Right kidney (tissue), 9 donors: ENCODE measurements at places on chromosomes 3 and 15.

DNA sequence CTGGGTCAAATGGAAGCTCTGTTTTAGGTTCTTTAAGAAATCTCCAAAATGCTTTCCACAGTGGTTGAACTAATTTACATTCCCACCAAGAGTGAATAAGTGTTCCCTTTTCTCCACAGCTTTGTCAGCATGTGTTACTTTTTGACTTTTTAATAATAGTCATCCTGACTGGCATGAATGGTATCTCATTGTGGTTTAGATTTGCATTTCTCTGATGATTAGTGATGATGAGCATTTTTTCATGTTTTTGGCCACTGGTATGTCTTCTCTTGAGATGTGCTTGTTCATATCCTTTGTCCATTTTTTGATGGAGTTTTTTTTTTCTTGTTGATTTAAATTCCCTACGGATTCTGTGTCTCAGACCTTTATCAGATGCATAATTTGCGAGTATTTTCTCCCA lies 745.0 kb upstream of the BCHE start:
- no peak for DNase-seq

DNA sequence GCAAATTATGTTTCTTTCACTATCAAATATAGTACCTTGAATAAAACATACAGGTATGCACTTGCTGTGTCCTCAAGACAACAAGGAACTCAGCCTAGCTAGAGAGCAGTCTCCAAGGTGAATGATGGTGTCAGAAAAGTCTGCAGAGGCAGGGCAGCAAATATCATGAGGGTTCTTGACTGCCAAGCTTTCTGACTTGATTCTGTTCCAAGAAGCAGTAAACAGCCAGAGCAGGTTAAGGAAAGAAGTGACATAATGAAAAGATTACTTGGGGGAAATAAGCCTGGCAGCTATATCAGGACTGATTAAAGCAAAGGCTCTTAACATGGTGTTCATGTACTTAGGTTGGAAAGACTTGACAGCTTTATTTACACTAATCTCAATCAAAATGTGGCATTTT lies 192.2 kb upstream of the GADL1 start:
- no peak for DNase-seq

- no peak for DNase-seq
Observed at GRCh38 chr3:14570864-14571263, 30.7 kb upstream of the GRIP2 start.

- DNase-seq = no peak
Observed at GRCh38 chr3:172189213-172189612, 149.8 kb downstream of the FNDC3B start.

DNA sequence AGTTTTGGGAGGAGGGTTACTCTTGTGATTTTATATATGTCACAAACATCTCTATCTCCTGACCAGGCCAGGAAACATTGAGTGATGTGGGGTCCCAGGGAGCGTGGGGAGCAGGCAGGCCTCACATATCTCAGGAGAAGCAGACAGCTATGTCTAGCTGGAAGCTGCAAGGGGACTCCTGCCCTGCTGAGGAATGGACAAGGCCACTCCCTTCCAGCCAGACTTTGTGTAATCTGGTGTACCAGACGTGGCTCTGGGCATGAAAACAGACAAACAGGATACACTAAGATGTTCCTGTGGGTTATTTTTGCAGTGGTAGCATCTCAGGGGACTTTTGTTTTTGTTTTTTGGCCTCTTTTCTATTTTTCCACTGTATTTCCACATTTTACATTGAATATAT lies 23.2 kb downstream of the CYP8B1 start:
- no peak for DNase-seq

DNA sequence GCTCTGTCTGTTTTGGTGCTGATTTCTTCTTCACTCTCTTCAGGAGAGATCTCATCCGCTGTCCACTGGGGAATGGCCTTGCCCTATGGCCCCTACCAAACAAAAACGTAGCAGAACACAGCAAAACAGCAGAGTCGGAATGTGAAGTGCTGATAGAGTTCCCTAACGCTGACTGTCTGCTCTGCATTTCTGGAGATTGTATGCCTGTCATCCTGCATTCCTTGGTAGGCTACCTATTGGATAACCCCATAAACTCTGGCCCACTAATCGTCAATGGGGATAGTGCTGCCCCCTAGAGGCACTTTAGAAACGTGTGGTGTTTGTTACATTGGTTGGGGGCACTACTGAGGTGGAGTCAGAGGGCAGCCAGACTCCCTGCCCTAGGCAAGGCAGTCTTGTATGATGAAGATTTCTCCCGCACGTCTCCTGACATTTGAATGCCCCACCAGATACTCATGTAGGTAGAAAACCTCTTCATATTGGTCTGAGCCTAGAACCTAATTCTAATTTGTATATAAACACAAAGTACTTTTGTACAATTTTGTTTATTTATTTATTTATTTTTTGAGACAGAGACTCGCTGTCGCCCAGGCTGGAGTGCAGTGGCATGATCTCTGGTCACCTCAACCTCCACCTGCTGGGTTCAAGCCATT lies 15.6 kb upstream of the MAGEF1 start:
- DNase-seq = peak; percentile 56

DNA sequence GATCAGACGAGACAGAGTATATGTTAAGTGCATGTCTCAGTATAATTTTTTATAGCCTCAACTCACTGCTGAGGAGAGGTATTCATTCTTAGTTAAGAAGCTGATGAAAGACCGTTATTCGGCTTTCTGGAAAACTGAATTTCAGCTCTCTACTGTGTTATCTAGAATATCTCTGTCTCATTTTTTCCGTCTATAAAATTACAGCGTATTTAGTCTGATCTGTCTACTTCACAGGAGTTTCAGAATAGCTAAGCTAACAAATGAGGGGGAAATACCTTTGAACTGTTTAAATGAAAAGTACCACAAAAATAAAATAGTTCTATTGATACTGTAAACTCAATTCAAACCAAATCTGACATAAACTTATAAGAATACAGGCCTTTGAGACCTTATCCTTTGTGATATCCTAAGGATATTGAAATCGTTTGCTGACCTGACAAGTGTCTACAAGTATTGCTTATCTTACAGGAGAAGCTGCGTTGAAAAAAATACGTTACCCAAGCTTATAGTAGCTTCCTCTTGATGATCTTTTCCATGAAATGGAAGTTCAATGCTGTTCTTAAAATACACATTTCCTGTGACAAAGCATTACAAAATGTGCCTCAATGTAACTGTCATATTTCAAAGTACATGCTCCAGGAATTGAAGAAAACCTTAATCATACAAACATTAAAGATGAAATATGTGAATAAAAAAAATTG lies 104.6 kb downstream of the IL1RAP start:
- DNase-seq = no peak

- no peak for DNase-seq
Observed at GRCh38 chr3:101096444-101096843, 103.2 kb upstream of the ABI3BP start.

DNA sequence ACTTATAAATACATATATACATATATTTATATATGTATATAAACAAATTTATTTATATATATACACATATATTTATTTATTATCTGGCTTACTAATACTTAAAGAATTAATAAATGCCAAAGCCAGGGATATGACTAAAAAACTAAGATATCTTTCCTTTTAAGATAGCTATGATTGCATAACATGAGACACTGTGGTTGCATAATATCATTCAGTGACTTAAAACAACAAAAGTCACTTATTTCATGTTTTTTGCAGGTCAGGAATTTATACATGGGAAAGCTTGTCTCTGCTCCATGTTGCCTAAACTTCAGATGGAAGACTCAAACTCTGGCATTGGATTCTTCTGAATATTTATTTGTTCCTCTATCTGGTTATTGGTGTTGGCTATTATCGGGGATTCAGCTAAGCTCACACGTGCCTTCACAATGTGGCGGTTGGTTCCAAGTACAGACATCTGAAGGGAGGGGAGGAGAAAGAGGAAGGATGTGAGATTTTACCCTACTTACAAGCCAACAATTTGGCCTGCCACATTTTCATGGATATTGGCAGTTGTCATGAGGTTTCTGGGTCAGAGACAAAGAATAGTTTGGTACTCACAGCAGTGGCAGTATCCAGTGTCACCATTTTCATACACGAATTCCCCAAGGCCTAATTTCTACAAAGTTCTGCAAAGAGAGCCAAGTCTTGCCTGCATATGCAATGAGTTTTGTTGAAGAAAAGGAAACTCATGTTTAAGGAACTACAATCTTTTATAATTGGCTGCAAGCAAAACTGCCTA lies 381.6 kb downstream of the EPHA3 start:
- no peak for DNase-seq

DNA sequence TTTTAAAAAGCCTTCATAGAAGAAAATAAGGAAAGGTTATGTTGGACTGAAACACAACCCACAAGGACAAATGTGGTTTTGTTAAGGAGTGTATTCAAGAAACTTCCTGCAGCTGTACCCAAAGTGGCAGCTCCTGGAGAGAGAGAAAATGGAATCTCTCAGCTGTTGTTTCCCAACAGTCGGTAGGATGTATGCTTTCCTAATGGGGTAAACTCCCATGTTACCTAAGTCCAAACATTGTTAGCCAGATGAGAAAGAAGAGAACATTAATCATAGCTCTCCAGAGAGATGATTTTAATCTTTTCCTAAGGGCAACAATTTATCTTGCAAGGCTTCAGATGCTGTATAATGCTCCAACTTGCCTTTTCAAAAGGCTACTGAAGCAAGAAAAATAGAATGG lies 22.6 kb upstream of the TEX9 start:
- no peak for DNase-seq

GRCh38 chr3:62655056-62655690 lies 220.0 kb downstream of the CADPS start:
- DNase-seq = no peak

- DNase-seq = no peak
Observed at GRCh38 chr3:11613851-11614487, 29.7 kb downstream of the VGLL4 start.

DNA sequence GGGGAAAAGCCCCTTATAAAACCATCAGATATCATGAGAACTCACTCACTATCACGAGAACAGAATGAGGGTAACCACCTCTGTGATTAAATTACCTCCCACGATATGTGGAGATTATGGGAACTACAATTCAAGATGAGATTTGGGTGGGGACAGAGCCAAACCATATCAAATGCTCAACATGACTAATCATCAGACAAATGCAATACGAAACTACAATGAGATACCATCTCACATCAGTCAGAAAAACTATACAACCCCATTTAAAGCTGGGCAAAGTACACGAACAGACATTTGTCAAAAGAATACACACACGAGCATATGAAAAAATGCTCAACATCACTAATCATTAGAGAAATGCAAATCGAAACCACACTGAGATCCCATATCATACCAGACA lies 67.7 kb downstream of the SCAPER start:
- DNase-seq = no peak

DNA sequence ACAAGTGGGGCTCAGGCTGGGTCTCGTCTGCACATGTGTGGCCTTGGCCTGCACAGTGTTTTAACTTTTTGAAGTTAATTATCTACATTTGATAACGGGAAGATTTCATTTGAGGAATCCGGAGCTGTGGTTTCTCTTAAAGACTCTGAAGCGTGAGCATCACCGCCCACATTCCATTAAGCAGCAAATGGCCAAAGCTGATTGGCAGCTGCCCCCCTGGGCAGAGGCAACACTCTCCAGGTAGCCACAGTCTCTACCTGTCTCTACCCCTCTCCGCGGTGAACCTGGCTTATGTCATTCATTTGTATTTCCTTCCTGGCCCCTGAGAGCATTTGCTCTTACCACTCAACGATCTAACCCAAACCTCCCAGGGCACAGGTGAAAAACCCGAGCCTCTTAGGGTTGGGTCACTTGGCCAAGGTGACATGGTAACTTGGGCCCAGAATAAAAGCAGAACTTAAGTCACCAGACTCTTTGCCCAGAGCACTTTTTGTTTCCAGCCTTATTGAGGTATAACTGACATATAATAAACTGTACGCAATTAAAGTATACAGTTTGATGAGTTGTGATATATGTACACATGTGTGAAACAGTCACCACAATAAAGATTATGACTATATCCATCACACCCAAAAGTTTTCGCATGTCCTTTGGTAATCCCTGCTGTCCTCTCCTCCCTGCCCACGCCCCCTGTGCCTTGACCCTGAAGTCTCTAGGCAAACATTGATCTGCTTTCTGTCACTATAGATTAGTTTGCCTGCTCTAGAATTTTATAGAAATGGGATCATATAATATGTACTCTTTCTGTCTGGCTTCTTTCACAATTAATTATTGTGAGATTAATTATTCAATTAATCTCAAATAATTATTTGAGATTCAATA lies 245.7 kb upstream of the HES1 start:
- DNase-seq = no peak

GRCh38 chr3:4752201-4753072 lies 226.8 kb upstream of the BHLHE40 start:
- no peak for DNase-seq

DNA sequence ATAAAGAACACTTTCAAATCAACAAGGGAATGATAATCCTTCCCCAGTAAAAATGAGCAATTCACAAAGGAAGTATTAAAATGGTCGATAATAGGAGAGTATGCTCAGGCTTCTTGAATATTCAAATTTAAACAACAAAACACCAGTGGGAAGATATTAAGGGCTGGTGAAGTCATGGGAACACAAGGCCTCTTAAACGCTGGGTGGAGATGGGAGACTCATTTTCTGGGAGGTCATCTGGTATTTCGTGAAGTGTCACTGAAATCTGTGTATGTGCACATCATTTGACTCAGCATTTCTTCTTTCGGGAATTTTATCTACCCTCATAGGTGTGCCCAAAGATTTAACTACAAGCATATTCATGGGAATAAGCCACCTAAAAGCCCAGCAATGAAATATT lies 40.1 kb upstream of the CTXND1 start:
- no peak for DNase-seq

DNA sequence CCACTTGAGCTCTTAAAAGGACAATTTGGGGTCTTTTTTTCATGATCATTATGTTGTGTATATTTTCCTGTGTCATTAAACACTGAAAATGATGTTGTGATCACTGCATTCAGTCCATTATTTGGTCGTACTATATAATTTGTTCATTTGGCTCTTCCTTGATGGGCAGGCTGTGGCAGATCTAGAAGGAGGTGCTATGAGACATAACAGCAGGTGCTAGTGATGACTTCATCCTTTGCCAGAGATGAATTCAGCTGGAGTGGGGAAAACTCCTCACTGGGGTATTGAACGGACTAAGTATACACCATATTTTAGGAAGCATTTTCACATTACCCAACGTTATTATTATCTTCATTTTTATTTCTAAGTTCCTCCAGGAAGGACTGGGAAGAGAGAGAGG lies 12.0 kb downstream of the CMTM7 start:
- DNase-seq = no peak

- DNase-seq = no peak
Observed at GRCh38 chr15:68471541-68471940, 39.6 kb upstream of the ITGA11 start.

- no peak for DNase-seq
Observed at GRCh38 chr3:39762537-39763070, 46.8 kb upstream of the MYRIP start.

GRCh38 chr3:177811112-177811511 lies 613.8 kb upstream of the TBL1XR1 start:
- DNase-seq = no peak

- DNase-seq = no peak
Observed at GRCh38 chr3:175179055-175179454, 319.9 kb downstream of the NAALADL2 start.

GRCh38 chr15:50123861-50124557 lies 5.0 kb upstream of the ATP8B4 start:
- no peak for DNase-seq
